ENCODE measurements at places on chromosomes 3 and 15.

GRCh38 chr3:164779816-164780215, 298.5 kb downstream of the SI start:
- no peak for DNase-seq

DNA sequence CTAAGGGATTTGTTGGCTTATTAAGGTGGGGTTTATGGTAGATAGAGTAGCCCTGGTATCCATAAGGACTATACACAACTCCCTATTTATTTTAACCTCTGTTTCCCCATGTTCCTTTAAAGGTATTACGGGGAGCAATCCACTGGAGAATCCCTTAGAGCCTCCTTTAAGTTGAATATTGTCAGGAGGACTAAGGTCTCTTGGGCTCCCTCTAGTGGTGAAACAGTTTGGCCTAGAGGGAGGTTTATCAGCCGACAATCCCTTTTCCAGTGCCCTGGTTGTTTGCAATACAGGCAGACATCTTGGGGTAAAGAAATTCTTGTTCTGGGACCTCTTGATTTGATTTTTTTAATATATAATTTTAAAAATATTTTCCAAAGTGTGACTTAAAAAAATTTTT, 12.9 kb downstream of the OPA1 start:
- peak; percentile 71 for DNase-seq

DNA sequence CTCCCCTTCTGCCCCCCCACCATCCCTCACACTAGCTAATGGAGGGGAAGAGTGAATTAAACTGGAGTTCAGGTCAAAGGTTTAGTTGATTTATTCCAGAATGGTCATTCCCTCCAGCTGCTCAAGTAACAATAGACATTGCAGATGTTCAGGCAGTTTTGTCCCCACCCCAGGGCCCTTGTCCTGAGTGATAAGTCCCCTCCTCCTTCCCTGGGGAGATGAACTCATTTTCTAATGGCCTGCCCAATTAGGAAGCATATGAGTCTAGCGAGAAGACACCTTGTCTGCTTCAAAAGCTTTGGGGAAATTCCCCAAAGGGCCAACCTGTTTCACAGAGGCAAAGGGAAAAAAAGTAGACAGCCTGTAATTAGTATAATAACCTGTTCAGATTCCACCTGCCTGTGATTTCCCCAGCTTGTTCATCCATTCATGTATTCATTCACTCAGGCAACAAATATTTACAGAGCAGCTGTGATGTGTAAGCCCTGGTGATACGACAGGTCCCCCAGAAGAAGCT, 165.3 kb downstream of the SHQ1 start:
- DNase-seq = no peak

- DNase-seq = no peak
Observed at GRCh38 chr3:136249593-136249992, 547 bp upstream of the PCCB start.

All from EL (cell line).